ENCODE measurements at places on chromosomes 12 and 14.

- no peak for DNase-seq
These were observed 9.4 kb downstream of the PARP11 start for GRCh38 chr12:3863756-3864155.

GRCh38 chr14:72737560-72737943 lies 156.3 kb downstream of the DPF3 start:
- no peak for DNase-seq

DNA sequence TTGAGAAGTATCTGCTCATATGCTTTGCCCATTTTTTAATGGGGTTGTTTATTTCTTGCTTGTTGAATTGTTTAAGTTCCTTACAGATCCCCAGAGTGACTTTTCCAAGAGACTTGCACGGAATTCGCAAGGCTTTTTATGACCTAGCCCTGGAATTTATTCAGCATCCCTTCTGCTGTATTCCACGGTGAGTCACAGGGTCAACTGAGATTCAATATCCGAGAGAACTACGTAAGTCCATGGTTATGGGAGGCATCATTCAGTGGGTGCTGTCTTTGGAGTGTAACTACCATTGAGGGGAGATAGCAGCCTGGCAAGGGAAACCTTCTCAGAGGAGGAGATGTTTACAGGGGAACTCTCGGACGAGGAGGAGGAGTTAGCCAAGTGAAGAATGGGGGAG lies 20.9 kb upstream of the GPRC5A start:
- DNase-seq = no peak

GRCh38 chr12:112855375-112855774 lies 51.4 kb upstream of the OAS1 start:
- no peak for DNase-seq

- no peak for DNase-seq
These were observed 938 bp upstream of the SLC25A29 start for GRCh38 chr14:100306998-100307765.

DNA sequence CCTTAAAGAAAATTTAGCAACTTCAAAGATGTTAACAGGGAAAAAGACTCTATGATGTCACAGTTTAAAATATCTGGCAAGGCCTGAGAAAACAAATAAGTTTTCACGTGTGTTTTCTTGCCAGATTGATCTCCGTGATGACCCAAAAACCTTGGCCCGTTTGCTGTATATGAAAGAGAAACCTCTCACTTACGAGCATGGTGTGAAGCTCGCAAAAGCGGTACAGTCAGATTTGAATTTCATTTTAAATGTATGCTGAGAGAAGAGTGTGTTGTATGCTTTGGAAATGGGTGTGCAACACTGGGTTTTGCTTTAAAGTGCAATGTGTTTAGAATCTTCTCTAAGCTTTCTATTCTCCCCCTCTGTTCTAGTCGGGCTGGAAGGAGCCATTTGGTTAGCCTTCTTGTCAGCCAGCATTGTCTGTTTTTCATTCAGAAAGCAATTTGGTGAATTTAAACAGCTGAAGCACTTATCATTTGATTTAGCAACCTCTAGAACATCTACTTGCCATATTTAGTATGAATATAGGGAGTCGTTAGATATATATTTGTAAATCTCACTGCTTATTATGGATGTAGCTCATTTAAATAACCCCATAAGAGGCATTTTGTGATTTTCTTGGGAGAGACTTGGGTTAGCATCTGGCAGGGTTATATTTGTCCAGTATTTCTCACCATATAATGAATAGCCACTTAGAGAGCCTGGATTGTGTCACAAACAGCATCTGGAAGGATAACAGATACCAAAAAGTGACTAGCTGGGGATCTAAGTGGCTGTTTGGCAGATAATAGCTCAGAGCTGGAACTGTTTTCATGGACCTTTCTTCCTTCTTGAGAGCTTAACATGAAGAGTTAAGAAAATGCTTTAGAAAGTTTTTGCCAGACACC lies 35.5 kb downstream of the GPHB5 start:
- no peak for DNase-seq

GRCh38 chr12:95231190-95231589 lies 13.6 kb downstream of the VEZT start:
- DNase-seq = no peak

DNA sequence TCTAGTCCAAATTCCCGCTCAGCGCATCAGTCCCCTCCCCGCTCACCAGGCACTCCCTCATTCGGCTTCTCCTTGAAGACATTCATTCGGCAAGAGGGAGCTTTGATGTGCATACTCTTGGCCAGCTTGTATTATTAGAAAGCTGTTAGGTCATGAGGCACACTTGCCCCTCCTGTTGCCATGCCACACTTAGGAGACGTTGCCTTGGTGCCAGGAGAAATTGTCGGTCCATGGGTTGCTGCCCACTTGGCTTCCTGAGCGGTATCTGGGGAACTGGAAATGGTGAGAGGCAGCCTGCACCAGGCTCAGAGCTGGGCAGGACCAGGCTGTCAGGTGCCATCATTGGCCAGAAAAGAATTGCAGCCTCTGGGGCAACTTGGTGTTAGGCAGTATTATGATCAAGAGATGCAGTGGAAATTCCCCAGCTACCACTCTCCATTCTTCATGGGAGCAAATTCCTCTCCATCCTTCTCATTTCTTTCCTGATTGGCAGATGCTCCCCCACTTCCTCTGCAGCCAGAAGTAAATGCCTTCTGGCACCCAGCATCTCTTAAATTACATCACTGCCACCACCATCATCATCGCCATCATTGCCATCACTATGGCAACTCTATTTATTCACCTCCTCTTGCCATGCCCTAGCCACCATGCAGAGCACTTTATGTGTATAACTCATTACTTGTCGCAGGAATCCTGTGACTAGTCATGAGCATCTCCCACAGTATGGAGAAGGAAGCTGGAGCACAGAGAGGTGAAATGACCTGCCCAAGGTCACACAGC lies 12.4 kb downstream of the CABP1 start:
- no peak for DNase-seq

DNA sequence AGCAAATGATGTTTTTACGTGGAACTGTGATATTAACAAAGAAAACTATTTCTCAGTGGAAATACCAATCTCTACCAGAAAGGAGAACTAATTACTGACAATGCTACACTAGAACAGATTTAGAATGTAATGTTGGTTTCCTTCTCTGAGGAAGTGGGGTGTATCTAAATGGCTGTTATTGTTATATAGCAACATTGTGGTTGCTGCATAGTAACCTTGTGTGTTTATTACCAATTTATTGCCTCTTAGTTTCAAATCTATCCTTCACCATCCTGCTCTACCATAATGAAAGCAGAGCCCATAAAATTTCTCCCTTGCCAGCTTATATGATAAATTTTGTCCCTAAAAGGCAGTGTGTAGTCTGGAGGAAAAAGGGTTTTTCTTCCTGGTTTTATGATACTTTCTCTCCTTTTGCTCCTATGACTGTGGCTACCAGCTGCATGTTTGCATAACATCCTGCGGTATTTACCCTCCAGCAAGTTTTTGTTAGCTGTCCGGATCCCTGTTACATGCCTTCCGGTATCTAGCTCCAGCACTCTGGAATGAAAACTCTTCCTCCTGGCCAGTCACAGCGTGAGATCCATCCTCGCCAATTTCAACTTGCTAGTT lies 5.7 kb upstream of the KLRK1 start:
- DNase-seq = no peak

- no peak for DNase-seq
These were observed 230.1 kb upstream of the PLXNC1 start for GRCh38 chr12:93918262-93918661.

DNA sequence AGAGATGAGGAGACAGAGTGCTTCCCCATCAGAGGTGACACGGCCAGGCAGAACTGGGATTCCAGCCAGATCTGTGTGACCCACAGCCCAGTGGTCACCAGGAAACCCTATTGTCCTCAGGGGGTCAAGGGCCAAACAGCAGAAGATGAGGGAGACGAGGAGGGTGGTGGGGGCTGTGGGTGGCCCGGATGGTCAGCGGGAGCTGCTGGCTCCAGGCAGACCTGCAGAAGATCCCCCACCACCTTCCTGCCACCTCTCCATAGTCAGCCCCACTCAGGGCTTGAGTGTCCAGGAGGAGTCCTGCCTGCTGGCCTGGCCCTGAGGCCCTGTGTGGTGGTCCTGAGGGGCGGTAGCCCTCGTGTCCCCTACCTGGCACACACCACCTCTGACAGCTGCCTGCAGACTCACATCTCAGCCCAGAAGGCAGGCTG lies 136.8 kb downstream of the CALM1 start:
- no peak for DNase-seq

GRCh38 chr12:54418441-54419087 lies 502 bp downstream of the ITGA5 start:
- DNase-seq = no peak

DNA sequence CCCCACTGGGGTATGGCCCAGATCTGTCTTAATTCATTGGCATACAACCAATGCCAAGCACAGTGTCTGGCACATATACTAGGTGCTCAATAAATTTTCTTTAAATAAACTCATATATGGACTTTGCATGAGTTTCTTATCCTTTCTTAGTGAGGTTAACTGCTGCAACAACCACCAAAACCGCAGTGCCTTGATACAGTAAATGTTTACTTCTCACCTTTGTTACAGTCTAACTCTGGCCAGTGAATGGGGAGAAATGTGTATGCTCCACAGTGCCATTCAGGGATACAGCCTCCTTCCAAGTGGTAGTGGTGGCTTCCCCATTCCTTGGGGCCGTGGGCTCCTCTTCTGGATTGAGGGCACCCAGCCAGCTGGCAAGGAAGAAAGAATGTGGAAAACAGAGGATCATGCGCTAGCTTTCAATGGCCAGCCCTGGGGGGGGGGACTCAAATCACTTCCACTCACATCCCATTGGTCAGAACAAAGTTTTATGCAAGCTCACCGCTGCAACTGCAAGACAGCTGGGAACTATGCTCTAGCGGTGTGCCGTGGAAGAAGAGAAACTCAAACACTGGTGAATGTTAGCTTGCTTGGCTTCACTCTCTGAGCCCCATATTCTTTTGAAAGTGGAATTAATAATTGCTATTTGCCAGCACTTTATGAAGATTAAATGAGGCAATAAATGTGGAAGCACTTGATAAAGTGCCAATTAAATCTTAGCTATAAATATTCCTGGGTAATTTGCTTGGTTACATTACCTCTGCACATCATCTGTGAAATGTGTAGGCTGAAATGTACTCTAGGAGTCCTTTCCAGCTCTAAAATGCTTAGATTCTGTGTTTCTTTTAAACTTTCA lies 51.0 kb upstream of the SOCS2 start:
- no peak for DNase-seq

GRCh38 chr12:47223848-47224213 lies 144.1 kb upstream of the AMIGO2 start:
- DNase-seq = no peak

DNA sequence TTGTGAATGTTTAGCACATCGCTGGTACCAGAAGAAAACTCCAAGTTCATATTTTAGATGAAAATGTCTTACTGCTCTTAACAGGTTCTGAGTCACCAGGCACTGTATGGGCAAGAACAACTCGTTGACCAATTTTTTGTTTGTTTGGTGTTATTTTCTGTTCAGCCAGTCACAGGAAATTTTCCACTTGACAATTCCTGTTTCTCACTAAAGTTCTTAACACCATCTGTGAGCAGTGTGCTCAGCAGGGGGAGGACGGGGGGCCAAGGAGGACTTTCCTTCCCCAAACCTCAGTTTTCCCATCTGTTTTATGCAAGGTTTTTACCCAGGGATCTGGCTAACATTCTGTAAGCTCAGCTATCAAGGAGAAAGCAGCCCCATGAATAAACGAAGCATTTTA lies 3.0 kb downstream of the NUAK1 start:
- no peak for DNase-seq

DNA sequence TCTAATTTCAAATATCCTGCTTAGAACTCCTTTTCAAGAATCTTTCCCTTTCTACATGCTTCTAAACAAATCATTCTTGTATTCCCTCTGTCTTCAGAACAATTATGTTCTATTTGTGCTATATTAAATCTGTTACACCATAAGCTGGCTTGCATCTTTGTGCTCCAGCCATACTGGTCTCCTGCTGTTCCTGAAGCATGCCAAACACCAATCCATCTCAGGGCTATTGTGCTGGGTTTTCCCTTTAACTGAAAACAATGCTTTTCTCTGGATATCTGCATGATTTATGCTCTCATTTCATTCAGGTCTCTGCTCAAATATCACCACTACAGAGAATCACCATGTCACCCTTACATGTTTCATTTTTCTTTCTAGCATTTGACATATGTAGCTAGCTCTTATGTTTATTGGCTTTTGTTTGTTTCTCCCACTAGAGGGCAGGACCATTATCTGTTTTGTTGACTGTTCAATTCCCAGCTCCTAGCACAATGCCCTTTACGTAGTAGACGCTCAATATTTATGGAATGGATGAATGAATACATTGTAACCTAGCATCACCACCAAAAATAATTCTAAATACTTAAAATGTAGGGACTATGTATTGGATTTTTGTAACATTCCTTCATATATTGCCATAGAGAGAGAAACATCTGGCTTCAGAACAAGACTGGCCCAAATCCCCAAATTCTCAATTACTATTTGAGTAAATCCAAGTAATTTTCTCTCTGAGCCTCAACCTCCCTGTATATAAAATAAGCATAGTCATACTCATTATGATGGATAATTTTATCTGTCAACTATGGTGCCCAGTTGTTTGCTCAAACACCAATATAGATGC lies 302.0 kb upstream of the SYT1 start:
- DNase-seq = no peak

- DNase-seq = no peak
These were observed 17.8 kb downstream of the ARL6IP4 start for GRCh38 chr12:122998316-122998715.

GRCh38 chr14:103260629-103261124 lies 73.4 kb upstream of the EIF5 start:
- no peak for DNase-seq

GRCh38 chr14:68653804-68654203 lies 139.1 kb downstream of the ZFP36L1 start:
- DNase-seq = no peak

- no peak for DNase-seq
These were observed 8.4 kb upstream of the PNMA1 start for GRCh38 chr14:73722581-73722980.

DNA sequence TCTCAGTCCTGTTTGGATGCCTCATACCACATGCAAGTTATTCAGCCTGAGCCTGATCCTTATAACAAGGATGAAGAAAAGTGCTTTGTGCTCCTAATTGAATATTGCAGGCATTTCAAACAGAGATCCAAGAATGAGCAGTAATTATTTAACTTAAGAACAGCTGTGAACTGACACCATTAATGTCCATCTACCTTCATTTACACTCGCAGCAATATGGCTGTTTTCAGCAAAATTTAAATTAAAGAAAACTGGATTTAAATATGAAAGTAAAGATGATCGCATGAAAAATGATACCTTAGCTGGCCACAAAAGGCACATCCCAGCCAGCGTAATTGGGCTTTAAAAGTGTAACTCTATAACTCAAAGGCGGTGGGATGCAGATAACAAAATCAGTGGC lies 466.3 kb downstream of the GALC start:
- DNase-seq = no peak
